Muscle of leg (tissue), 16 donors: ENCODE measurements at places on chromosomes 12 and 14. TPM values are rescaled to one million over a fixed set of nuclear protein-coding genes. Genes with fewer than 3 reads are reported as not detected.

Gene SYNE3
- total RNA-seq = 14.5 TPM

Gene IFI27L1
- total RNA-seq = 17.2 TPM

Gene VDR
- 0.40 TPM for total RNA-seq

Gene GEMIN2
- total RNA-seq = 29.0 TPM

Gene HSPB8
- total RNA-seq = 125 TPM

Gene RPS6KL1
- total RNA-seq = 6.1 TPM

Gene FITM1
- 170 TPM for total RNA-seq

Gene LAG3
- 0.18 TPM for total RNA-seq

Gene TSHR
- 0.31 TPM for total RNA-seq

GRCh38 chr14:100129161-100129589, 30.3 kb downstream of the DEGS2 start:
- peak; percentile 78 for DNase-seq

DNA sequence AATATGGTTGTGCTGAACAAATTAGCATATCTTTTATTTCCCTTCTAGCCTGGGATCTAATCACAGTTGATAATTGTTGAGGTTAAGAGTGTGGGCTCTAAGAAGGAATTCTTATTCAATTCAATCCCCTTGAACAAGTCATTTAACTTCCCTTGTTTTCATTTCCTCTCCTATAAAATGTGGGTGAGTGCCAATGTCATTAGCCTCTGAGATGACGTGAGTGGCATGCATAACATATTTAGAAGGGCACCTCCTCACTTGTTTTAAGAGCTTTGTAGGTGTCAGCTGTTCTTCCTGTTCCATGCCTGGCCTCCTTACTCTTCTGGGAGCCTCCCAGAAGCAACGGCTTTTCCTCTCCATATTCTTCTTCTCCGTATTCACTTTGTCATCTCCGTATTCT, 155.4 kb upstream of the NEDD1 start:
- DNase-seq = no peak

DNA sequence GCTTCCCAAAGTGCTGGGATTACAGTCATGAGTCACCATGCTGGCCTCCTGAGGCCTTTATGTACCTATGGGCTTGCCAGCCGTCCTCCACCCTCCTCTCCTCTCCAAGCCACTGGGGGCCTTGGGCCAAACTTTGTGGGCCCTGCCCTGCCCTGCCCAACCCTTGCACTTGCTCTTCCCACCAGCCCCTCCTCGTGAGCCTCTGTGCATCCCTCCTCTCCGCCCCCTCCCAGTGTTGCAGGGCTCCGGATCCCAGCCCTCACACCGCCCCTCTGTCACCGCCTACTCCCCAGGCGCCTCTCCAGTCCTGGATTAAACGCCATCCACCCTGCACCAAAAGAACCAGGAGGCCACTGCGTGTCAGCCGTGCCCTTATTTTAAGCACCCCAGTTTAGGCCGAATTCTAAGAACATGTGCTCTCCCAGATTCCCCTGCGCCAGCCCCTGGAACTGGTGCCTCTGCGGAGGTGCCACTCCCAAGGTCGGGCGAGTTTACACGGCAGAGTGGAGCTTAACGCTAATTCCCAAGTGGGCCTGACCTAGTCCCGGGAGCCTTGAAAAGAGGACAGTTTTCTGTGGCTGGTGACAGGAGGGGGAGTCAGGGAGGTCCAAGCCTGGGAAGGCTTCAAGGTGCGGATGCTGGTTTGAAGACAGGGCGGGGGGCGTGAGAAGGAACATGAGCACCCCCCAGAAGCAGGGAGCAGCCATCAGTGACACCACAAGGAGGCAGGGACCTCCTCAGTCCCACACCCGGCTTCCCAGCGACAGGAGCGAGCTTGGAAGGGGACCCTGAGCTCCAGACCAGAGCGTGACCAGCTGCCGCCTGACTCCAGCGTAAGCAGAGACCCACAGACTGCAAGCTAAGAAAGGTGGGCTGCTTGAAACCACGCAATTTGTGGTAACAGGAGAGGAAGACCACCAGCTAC, 21.2 kb upstream of the CDCA4 start:
- DNase-seq = no peak

DNA sequence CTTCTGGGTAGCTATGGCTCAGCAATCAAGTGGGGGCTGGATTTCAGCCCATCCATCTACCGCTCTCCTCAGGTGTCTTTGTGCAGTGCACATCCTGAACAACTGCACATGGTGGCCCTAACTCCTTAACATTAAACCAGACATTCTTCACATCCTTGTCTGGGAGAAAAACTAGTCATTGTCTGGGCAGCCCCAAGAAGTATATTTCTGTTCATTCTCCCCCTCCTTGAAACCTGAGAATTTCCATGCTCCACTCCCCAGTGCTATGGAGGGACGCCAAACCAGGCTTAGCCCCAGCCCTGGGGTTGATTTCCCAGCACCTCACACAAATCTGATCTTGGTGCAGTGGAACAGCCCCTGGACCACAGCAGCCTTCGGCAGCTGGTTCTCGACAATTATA, 13.4 kb downstream of the MYL2 start:
- DNase-seq = no peak

DNA sequence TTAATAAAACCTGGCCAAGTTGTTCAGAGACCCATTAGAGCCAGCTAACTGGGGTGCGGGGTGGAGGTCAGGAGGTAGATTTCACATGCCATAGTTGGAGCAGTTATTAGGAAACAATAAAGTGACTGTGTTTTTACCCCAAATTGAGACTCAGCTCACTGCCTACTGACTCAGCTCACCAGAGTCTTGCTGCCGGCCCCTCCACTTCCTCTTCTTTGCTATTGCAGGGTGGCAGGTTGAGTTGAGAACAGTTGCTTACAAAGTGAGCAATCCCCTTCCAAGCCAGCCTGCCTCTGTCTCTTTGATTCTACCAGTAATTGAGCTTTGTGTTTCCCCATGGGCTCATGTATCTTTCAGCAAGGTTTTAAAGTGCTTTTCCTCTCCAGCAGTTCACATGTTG, 12.9 kb downstream of the ST8SIA1 start:
- DNase-seq = no peak

GRCh38 chr12:55946553-55946952, 15.6 kb downstream of the DGKA start:
- no peak for DNase-seq

DNA sequence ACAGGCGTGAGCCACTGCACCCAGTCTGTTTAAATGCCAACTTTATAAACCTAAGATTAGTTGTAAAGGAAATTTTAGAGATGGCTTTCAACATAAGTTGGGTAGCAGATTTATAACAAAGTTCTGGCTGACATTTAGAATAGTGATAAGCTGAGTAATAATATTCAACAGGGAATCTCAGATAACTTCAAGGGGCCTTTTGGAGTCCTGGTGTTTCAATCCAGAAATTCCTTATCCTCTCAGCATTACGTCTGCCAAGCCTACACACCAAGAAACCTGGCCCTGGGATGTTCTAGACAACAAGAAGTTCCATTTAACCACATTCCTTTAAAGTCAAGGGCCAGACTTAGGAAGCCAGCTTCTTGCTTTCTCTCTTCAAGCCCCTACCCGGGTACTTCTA, 59.5 kb upstream of the DYRK2 start:
- DNase-seq = no peak

DNA sequence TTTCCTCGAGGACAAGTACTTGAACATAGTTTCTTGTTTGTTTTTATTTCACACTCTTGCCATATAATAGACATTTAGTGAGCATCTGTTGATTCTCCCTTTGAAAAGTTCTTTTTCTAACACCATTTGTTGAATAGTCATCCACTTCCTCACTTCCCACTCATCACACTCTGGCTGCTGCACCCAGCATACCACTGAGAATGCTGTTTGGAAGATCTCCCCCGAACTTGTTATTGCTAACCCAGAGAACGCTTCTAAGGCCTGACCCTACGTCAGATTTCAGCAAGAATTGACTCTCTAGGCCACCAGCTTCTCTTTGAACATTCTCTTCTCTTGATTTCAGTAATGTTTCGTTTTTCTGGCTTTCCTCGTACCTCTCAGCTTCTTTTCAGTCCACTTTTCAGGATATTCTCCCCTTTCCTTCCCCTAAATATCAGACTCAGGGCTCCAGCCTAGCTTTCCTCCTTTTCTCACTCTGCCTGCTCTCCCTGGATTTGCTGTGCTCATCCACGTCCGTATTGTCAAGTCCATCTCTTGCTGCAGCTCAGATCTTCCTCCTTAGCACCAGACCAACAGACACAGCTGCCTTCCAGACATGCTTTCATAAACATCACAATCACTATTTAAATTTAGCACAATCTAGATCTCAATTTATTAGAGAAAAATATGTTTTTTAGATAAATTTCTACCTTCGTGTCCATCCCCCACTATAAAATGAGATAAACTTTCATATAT, 94.0 kb upstream of the SLC38A4 start:
- DNase-seq = peak; percentile 47

DNA sequence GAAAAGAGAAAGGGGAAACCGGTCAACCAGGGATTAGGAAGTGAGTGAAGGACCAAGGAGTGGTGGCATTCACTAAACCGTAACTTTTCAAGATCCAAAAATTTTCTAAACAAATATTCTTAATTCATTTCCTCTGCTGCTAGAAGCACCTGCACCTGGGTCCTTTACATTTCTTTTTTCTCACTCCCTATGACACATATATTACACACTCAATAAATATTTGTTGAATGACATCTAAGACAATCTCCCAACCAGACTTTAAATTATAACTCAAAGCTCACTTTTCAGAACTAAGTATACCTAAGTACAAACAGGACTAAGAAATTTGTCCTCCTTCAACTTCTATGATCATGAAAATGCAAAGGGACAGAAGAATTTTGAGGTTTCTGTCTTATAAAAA, 11.1 kb downstream of the TTC5 start:
- no peak for DNase-seq

GRCh38 chr12:128313931-128314330, 47.0 kb downstream of the TMEM132C start:
- DNase-seq = no peak

DNA sequence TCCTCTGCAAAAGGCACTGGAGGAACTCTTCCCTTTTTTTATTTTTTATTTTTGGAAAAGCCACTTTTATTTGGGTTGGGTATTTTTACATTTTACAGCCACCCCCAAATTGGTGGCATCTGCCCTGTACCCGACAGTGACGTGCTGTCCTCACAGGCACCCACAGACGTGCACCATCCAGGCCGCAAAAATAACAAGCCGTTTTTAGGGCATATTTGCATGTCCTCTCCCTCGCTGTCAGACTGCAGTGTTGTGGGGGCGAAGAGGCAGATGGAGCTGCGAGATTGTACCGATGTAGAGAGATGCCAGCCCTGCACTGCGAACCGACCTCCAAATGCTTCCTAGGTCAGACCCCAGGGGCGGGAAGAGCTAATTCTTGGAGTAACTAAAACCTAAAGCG, 12.2 kb downstream of the JDP2 start:
- DNase-seq = no peak

- DNase-seq = peak; percentile 39
Observed at GRCh38 chr14:68970038-68970612, 9.0 kb downstream of the ACTN1 start.

GRCh38 chr12:80193865-80194264, 94.5 kb downstream of the OTOGL start:
- DNase-seq = peak; percentile 75

GRCh38 chr12:65139389-65139788, 18.3 kb upstream of the WIF1 start:
- no peak for DNase-seq

GRCh38 chr12:108966378-108967151, 54.3 kb downstream of the SVOP start:
- DNase-seq = peak; percentile 51

GRCh38 chr14:62934439-62934838, 110.8 kb downstream of the KCNH5 start:
- DNase-seq = no peak

DNA sequence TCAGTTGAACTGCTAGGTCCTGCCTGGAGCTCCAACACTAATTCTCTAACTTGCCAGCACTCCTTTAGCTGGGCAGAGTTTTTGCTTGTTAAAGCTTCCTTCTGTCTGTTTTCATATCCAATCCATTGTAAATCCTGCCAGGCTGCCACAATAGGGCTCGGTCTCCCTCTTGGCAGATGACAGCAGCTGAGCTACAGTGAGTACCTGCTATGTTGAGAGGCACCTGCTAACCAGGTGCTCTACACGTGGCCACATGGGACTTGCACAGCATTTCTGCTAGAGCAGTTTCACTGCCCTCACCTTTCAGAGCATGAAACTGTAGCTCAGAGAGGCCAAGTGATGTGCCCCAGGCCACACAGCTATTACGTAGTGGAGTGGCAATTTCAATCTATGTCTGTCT, 106.6 kb upstream of the NOS1 start:
- DNase-seq = no peak

DNA sequence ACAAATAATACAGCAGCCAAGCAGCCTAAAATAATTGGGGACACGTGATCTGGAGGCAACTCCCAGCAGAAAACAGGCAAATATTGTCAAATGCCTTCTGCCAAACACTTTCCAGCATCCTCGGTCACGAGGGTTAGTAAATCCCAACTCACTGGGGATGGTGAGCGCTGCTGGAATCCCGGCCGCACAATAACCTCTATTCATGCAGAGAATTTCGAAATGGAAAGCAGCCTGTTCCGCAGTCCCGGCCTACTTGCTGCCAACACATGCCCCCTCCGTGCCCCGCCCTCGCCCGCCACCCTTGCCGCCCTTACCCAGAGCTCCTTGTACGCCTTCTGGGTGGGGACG, 62.2 kb downstream of the RFX4 start:
- peak; percentile 85 for DNase-seq

DNA sequence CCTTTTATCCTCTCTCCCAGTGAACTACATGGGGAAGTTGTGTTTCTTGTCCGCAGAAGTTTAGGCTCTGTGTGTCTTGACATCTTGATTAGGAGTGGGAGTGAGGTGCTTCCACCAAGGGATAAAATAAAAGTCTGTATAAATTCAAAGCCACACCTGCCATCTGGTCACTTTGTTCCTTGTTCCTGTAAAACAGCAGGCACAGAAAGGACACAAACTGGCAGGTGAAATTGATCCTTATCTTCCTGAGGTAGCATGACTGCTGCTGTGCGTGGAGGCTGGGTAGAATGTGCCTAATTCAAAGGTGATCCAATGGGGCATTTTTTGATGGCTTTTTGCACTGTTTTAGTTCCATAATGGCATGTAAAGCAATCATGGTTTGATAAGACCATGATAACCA, 104.3 kb upstream of the KITLG start:
- DNase-seq = no peak

GRCh38 chr12:51923506-51924365, 16.4 kb downstream of the ACVRL1 start:
- DNase-seq = peak; percentile 73

DNA sequence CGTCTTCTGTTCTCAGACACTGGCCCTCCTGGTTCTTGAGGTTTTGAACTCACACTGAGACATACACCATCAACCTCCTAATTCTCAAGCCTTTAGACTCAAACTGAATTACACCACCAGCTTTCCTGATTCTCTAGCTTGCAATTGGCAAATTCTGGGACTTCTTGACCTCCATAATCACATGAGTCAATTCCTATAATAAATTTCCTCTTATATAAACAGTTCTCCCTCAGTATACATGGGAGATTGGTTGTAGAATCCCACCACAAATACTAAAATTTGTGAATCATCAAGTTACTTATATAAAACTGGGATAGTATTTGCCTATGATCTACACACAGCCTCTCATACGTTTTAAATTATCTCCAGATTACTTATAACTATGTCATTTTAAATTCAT, 162.2 kb downstream of the DIO2 start:
- DNase-seq = no peak
